Stimulated activated CD4-positive, alpha-beta T cell treated with anti-CD3 and anti-CD28 coated beads, Interleukin-12 subunit alpha, Interleukin-12 subunit beta, amount 100 ng/mL, for 24 hours (primary cell): ENCODE measurements at places on chromosomes 1 and 21.

GRCh38 chr21:42145569-42146272 is 73.2 kb upstream of the ABCG1 start:
- peak; percentile 50 for DNase-seq

DNA sequence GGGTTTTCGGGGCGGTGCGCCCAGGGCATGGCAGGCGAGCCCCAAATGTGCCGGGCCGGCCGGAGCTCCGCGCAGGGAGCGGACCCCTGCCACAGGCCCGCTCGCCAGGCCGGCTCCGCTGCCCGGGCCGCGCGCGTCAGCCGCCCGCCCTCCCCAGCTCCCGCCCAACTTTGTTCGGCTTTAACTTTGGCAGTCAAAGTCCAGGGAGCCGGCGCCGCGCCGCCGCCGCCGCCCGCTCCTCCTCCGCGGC is 488 bp downstream of the SLC35D1 start:
- DNase-seq = no peak

DNA sequence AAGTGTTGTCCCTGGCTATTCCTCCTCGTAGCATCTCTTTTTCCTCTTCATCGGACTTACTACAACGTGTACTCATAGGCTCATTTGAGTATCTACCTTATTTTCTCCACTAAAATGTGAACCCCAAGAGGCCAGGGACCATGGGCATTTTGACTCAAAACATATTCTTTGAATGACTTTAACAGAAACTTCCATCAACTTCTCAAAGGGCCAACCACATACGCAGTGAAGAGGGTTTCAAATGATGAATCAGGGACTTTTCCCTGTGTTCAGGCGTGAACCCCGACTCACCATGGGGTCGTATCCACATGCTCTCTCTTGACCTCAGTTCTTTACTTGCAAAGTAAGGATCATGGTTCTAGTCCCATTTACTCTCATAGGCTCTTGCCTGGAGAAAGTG is 20.2 kb upstream of the GPR137B start:
- no peak for DNase-seq

GRCh38 chr1:31987135-31987619 is 26.5 kb upstream of the KHDRBS1 start:
- DNase-seq = no peak

- DNase-seq = no peak
These were observed 9.0 kb downstream of the CELF3 start for GRCh38 chr1:151707541-151708065.

DNA sequence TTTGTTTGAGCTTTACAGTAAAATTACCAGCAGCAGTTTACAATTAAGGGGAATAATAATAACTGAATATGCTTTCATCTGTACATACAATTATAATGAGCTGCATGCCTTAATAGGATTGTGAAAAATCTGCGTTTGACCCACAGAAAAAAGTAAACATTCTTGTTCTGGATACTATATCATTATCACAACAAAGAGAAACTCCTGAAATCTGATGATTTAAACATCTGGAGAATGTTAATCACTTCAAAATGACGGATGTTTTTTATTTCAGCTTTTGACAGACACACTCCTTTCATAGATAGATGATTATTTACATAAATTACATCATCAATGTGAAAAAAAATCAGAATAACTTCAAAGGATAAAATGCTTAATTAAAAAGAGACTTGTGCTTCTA is 58.5 kb downstream of the TYW3 start:
- no peak for DNase-seq

DNA sequence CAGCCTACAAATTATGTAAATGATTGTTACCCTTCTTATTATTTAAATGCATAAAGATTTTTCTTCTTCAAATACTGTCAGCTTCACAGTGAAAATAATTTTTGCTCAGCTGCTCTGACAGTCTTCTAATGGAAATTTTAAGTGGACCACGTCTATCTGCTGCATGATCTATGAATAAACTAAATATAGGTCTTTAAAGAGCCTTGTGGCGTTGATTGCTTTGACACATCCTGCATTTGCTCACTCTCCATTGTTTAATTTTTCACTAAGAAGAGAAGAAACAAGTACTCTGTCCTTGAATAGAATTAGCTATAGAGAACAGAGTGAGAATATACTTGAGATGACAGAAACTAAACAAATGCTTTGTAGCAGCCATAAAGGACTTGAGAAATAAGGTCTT is 826.1 kb downstream of the MRPL39 start:
- no peak for DNase-seq

DNA sequence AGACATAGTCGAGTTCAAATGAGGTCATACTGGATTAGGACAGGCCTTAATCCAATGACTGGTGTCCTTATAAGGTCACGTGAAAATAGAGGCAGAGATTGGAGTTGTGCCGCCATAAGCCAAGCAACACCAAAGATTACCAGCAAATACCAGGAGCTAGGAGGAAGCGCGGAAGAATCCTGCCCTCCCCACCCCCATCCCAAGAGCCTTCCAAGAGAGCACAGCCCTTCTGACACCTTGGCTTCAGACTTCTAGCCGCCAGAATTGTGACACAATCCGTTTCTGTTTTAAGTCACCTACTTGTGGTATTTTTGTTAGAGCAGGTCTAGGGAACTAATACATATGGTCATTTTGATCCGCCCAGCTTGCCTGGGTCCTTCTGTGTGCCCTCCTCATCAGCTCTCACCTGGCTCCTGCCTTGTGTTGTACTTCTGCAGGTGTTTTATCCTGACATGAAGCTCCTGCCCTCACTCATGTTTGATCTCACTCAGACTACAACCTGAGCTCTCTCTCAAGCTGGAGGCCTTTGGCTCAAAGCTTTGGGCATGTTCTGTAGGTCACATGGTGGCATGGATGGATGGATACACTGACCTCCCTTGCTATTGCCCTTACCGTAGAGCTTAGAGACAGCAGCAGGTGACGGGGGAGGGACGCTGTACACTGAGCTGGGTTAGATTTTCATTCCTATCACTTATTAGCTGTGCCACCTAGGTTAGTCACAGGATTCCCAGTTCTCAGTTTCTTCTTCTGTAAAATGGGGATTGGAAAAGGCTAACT is 10.7 kb upstream of the NUAK2 start:
- no peak for DNase-seq

DNA sequence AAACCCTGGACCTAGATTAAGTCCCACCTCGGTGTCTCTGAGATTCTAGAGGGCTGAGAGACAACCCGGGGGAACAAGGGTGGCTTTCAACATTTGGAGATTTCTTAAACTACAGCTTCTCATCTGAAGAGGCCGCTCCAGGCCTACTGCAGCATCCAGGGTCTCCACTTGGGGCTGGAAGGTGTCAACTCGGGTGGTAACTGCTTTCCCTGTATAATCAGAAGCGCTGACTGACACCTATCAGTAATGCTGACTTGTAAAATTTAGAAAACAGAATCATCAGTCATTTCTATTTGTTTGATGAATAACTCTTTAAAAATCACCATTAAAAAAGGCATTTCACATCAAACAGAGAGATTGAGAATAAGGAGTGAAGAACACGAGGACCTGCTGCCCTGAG is 226.0 kb downstream of the PBX1 start:
- no peak for DNase-seq

DNA sequence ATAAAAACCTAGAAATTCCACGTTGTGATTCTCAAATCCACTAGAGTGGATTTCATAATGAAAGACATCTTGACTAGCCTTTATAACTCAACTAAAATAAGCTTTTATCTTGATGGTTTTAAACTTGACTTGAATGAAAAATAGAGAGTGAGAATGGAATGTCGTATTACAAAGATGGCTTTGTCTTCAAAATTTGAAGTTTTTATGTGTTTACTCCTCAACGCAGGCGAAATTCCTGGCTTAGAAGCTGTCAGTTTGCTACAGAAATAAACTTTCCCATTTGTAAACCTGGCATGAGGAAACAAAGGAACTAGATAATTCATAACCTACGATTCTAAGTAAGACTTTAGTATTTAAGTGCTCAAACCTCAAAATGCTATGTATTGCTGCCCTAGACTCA is 90.0 kb upstream of the KRTAP19-8 start:
- DNase-seq = no peak

- no peak for DNase-seq
These were observed 1.2 kb downstream of the TAL1 start for GRCh38 chr1:47230692-47231300.

DNA sequence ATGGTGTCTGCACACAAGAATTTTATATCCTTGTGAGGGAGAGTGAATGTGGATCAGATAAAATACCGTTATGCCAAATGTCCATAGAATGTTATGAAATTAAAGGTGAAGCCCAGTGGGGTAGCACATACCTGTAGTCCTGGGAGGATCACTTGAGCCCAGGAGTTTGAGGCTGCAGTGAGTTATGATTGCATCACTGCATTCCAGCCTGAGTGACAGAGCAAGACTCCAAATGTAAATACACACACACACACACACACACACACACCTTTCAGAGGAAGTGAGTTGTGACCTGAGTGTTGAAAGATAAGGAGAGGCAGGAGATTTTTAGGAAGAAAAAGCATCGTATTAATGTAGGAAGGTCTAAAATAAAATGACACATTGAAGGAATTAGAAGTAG is 28.1 kb upstream of the ZYG11A start:
- DNase-seq = no peak

- no peak for DNase-seq
These were observed 37.7 kb upstream of the MAP10 start for GRCh38 chr1:232767305-232768074.

DNA sequence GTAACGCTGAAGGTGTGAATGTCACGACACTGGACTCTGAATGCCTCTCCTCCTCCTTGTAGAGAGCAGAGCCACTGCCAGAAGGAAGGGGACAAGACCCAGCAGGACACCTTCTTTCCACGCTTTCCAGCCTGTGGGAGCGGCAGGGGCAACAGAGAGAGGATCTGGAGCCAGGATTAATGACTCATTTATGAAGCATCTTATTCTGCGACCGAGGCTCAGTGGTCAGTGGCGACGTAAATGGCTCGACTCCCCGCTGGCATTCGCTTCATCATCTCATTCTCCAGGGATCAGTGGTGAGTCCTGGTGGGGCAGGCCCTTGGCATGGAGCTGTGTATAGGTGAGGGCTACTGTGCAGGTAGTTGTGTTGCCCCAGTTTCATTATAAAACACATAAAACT is 4.6 kb downstream of the SLC37A1 start:
- no peak for DNase-seq

DNA sequence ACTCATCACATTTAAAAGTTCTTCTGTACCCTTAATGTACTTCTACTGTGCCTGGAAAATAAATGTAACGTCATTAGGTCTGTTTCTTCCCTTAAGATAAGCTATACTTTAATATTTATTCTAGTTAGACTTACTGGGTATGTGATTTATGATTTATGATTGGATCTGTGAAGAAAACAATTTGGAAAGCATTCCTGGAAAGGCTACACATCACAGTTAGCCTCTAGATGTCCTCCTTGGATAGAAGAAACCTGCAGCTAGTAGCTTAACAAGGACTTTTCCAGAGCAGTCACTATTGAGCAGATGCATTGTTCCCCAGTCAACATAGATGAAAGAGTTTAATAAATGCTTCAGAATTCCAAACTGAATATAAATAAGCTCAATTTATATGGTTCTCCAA is 22.2 kb upstream of the ABL2 start:
- DNase-seq = no peak

GRCh38 chr21:46116189-46116775 is 18.4 kb downstream of the COL6A2 start:
- no peak for DNase-seq

- peak; percentile 67 for DNase-seq
These were observed 59.8 kb upstream of the ACOT11 start for GRCh38 chr1:54488065-54488750.

DNA sequence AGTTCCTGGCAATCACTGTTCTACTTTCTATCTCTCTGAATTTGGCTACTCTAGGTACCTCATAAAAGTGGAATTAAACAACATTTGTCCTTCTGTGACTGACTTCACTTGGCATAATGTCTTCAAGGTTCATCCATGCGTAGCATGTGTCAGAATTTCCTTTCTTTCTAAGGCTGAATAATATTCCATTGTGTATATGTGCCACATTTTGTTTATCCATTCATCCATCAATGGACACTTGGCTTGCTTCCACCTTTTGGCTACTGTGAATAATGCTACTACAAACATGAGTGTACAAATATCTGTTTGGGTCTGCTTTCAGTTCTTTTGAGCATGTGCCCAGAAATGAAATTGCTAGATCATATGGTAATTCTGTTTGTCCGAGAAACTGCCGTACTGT is 14.7 kb downstream of the CACHD1 start:
- no peak for DNase-seq

GRCh38 chr1:35278886-35279554 is 10.5 kb downstream of the ZMYM4 start:
- no peak for DNase-seq

- DNase-seq = no peak
These were observed 37.3 kb upstream of the PGD start for GRCh38 chr1:10361515-10361914.

DNA sequence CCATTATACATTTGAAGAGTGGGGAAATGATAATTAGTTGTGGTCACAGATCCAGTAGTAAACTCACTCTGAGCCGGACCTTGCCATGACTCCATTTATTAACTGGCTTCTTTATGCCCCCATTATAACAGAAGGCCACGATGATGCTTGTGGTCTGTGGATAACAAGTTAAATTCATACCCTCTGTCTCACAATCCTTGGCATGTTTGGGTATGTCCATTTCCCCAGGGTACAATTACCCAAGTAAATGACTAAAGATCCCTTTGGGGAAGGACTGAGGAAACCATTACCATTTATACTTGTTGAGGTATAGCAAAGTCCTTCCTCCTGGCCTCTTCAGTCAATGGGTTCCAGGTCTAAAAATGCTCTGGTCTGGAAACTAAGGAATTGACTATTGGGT is 7.3 kb upstream of the USP1 start:
- no peak for DNase-seq

- DNase-seq = no peak
These were observed 29.8 kb downstream of the IFNGR2 start for GRCh38 chr21:33433001-33433400.

GRCh38 chr1:41504114-41505035 is 19.9 kb upstream of the EDN2 start:
- no peak for DNase-seq
